ENCODE measurements at places on chromosomes 3 and 15.

DNA sequence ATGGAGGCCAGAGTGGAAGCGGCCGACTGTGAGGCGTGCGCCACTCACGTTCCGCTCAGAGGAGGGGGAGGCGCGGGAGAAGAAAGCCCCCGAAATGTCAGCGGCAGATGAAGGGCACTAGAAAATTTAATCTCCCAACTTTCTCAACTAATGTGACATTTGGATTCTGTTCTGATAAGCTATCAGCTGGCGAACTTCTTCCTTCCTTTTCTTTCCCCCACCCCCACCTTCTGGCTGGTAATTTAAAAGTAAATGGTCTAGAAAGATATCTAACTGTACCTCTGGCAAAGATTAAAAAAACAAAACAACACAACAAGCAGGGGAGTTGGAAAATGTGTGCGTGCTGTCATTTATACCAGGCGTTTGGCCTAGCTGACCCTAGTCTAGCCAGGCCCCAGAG lies 26.4 kb upstream of the TMEM115 start:
- no peak for DNase-seq

DNA sequence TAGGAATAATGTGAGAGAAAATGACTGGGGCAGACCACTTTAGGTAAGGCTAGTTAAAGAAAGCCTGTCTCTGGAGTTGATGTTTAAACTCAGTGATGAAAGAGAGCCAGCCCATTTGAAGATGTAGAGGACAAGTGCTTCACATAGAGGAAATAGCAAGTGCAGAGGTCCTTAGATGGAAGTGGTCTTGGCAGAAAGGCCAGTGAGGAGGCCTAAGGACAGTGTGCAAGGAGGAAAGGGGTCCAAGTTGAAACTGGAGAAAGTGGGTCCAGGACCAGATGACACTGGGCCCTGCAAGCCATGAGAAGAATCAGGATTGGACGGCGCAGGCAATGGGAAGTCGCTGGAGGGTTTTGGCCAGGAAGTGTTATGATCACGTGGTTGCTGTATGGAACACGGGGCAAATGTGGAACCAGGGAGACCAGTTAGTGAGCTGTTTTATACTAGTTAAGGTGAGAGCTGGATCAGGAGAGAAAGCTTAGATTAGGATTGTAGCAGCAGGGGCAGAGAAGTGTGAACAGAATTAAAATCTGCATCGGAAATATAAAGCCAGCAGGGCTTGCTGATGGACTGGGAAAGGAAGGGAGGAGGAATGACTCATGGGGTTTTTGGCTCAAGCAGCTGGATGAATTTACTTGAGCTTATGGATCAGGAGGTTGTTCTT lies 48.0 kb upstream of the SCAANT1 start:
- peak; percentile 65 for DNase-seq

- no peak for DNase-seq
Observed at GRCh38 chr3:186102687-186103086, 6.2 kb downstream of the ETV5 start.

DNA sequence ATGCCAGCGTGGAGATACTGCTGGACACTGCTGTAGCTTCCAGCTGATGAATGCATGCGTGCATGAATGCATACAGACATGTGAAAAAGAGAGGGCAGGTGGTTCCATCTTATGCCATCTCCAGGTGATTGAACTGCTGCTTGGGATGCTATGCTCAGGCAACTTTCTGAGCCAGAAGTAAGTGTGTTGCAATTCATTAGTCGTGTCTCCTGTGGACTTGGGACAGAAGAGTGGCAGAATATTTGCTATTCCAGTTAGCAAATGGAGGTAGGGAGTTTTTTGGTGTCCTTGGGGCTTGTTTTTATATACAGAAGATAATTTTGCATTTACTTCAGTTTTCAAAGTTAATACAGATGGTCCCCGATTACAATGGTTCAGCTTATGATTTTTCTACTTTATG lies 33.3 kb downstream of the ANKDD1A start:
- no peak for DNase-seq

- no peak for DNase-seq
Observed at GRCh38 chr3:50606596-50606995, 5.0 kb downstream of the CISH start.

- no peak for DNase-seq
Observed at GRCh38 chr3:188978421-188979171, 193.2 kb upstream of the TPRG1 start.
